ENCODE measurements at places on chromosomes 5 and 9.

- DNase-seq, result no peak
These were observed 29.0 kb downstream of the PSAT1 start for GRCh38 chr9:78325846-78326360.

DNA sequence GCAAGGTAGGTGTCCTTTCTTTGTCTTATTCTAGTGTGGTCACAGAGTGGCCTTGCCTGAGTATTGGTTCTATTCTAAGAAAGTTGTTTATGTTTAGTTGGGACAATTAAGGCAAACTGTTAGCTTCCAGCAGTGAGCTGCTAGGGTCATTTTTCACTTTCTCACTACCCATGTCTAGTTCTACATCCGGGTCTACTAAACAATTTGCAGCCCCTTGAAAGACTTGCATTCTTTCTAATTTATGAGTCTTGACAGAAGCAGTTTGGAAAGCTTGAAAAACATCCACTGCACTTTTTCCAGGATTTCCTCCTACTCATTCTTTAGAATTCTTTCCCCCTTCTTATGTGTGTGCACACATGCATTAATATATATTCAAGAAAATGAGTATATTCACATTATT, 892.2 kb upstream of the ACO1 start:
- DNase-seq, result no peak

GRCh38 chr5:32193591-32193990, 19.5 kb upstream of the GOLPH3 start:
- no peak for DNase-seq

DNA sequence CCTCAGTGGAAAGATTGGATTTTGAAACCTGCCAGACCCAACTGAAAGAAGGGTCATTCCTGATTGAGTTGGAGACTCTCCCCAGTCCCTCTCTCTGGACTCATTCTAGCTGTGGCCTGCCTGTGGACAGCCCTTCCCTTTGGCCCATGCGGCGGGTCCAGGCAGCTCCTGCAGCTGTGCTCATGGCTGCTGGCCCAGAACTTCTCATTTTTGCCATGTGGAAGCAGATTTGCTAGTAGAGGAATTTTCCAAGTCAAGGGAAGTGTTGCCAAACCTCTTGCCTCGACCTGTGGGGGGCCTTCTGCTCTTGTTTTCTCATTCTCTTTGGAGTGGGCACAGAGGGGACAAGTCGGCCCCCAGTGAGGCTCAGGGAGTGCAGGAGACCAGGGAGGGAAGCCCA, 89.2 kb downstream of the ANKRD33B start:
- no peak for DNase-seq

- no peak for DNase-seq
These were observed 2.0 kb downstream of the GNG10 start for GRCh38 chr9:111663301-111663823.

GRCh38 chr5:126794157-126794828, 17.4 kb downstream of the LMNB1 start:
- no peak for DNase-seq

DNA sequence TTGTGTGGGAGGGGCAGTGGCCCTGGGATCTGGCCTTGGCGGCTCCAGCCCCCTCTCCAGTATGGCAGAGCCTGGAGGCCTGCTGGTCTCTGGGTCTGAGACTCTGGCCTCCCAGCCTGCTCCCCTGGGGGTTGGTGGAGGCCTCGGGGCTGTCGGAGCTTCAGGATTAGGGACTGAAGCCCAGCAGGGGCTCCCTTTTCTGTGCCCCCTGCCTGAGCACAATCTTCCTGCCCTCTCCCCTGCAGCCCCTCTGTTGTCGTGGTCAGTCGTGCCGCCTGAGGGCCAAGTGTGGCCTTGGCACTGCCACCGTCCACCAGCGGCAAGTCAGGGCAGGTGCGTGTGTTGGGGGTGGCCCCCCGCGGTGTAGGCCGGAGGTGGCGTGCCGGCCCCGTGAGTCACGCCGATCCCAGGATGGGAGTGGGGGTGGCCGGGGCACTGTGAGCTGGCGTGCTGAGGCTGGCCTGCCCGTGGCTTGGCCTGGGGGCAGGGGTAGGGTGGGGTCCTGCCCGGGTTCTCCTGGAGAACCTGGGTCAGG, 53.6 kb downstream of the RXRA start:
- DNase-seq, result no peak

GRCh38 chr5:135560858-135561257, 17.9 kb downstream of the CXCL14 start:
- DNase-seq, result peak; percentile 48

DNA sequence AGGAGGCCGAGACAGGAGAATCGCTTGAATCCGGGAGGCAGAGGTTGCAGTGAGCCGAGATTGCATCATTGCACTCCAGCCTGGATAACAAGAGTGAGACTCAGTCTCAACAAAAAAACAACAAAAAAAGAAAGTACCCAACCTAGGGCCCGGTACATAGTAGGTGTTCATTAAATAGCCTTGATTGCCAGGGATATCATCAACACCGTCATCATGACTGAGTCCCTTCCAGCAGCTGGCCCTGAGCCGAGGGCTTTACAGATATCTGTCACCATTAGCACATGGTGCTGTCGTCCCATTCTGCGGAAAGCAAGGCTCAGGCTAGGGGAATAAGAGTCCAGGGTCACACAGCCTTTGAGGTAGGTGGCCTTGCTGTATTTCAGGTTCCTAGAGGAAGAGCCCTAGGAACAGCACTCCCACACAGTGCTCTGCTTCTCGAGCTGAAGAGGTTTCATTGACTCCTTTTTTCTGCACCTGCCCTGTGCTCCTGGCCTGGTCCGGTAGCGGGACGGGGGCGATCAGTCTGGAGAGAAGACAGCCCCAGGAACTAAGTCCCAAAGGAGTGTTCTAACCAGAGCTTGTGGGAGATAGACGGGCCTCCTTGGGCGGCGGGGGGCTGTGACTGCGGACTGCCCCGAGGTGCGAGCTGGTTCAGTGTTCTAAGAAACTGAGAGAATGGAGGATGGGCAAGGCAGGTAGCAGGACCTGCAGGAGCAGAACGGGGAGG, 48.2 kb downstream of the CXXC5 start:
- DNase-seq, result no peak

DNA sequence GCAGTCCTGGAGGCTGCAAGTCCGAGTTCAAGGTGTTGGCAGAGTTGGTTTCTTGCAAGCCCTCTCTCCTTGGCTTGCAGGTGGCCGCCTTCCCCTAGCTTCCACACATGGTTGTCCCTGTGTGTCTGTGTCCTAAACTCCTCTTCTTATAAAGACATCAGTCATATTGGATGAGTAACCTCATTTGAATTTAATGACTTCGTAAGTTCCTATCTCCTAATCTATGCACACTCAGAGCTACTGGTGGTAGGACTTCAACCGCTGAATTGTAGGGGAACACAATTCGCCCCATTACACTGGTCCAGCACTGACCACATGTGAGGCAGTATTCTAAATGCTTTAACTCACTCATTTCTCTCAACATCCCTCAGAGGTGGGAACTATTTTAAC, 25.9 kb upstream of the ADAMTS2 start:
- no peak for DNase-seq

DNA sequence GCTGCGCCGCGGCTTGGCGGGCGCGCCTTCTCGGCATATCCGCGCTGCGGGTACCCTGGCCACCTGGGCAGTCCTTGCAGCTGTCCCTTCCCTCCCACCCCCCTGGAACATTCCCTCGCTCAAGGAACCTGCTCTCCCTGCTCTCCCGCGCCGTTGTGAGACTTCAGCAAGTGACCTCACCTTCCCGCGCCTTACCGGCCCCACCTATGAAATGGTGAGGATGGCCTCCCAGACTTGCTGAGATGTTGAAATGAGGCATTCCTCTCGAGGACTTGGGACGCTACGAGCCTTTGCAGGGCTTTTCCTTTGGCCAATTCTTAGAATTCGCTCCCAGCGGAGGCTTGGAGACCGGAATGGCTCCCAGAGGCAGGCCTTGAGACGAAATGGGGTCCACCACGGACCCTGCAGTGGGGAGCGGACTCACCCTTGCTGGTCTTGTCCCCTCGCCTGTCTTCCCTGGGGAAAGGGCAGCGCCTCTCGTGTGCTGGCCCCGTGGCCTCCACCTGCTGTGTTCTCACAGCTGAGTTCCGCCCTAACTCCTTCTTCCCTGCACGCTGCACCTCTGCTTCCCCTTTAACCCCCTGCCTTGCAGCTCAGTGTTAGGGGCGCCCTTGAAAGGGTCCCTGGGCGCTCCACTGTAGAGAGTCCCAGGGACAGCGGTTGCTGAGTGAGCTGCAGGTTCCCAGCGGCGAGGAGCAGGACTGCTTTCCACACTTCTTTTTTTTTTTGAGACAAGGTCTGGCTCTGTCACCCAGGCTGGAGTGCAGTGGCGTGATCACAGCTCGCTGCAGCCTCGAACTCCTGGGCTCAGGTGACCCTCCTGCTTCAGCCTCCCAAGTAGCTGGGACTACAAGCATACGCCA, 907 bp downstream of the HMCN2 start:
- no peak for DNase-seq

DNA sequence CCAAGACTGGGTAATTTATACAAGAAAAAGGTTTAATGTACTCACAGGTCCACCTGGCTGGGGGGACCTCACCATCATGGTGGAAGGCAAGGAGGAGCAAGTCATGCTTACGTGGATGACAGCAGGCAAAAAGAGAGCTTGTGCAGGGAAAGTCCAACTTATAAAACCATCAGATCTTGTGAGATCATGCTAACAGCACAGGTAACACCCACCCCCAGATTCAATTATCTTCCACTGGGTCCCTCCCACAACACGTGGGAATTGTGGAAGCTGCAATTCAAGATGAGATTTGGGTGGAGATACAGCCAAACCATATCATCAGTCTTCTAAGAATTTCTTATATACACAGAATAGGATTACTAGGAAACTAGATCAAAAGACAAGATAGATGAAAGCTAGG, 555.6 kb downstream of the PRR16 start:
- DNase-seq, result no peak

GRCh38 chr5:36153726-36154125, 1.8 kb downstream of the SKP2 start:
- no peak for DNase-seq
